Left lobe of liver (tissue), 2 donors: ENCODE measurements at places on chromosomes 2 and 18. TPM values are rescaled to one million over a fixed set of nuclear protein-coding genes. Genes with fewer than 3 reads are reported as not detected.

Gene RNF125
- 9.0 TPM for total RNA-seq

Gene DSC2
- total RNA-seq, result 4.6 TPM

Gene CD8B
- total RNA-seq, result 0.45 TPM

Gene IMMT
- 50.1 TPM for total RNA-seq
